ENCODE measurements at places on chromosomes 13 and 19.
A peak's percentile ranks its signal among the peaks of the same experiment; 100 is the strongest.

DNA sequence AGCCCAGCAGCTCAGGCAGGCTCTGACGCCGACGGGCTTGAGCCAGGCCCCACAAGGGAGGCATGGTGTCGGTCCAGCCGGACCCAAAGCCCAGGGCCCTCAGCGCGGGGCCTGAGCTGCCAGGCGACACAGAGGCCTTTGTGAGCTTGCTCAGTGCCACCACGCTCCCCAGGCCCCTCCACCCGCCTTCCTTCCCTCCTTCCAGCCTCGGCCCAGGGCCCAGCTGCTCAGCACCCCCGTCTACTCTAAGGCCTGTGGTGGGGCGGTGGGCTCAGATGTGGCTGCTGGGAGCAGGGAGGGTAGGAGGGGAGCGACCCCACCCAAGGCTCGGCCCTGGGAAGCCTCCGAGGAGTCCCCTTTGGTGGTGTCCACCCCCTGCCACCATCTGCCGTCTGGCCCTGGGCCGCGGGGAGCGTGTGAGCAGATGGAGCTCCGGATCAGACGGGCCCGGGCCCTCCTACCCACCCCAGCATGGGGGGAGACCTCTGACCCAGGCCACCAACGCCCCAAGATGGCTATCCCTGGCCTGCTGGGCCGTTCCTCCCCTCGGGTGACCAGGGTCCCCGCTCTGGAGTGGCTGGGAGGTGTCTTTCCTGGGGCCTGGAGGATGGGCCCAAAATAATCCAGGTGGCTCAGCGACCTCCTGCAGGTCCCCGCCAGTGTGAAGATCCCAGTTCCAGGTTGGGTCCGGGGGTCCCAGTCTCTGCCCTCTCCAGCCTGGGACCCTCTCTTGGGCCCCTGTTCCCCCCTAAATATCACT lies 7.8 kb downstream of the ZBTB7A start:
- DNase-seq = no peak

DNA sequence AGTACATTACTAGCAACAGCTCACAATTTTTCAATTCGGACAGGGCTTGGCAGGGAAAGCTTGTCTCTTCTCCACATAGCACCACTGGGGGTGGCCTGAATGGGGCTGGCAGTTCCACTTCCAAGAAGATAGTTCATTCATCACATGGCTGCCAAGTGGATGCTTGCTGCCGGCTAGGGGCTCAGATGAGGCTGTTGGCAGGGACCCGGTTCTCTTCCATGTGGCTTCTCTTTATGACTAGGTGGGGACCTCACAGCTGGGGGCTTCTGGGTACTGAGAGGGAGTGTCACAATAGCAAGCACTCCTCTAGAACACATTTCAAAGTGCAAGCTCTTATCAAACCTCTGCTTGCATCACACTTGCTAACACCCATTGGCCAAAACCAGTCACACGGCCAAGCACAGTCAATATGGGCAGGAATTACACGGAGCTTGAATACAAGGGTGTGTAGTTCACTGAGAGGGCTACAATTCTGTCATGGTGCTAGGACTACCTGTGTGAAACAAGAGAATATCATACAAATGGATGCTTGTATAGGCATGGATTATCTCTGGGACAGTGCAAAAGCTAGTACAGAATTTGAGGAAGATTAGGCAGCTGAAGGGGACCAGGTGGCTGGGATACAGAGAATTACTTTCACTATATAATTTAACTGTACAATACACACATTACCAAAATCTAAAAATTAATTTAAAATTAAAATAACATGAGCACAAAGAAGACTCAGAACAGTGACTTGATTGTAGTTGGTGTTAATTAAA lies 32.3 kb downstream of the ATP7B start:
- DNase-seq = no peak

GRCh38 chr13:113052206-113052605 lies 53.4 kb upstream of the F7 start:
- DNase-seq = no peak

GRCh38 chr19:8361921-8362793 lies 1.8 kb upstream of the ANGPTL4 start:
- DNase-seq = peak; percentile 99

DNA sequence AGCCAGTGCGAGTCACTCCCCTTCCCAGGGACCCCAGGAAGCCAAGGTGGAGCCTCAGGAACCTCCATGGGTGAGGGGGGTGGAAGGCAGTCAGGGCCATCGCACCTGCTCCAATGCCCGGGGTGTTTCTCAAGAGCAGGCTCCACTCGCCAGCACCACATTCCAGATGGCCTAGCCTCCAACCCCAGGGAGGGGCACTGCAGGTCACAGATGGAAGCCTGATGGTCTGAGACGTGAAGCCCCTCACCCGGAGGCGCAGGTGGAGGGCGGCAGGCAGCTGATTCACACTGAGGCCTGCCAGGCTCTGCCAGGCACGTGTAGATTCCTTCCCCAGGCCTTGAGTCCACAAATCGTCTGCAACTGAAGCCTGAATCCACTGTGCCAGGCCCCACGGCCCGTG lies 23.0 kb upstream of the ISYNA1 start:
- DNase-seq = no peak

- DNase-seq = no peak
Observed at GRCh38 chr13:78875792-78876580, 217.0 kb upstream of the OBI1 start.

- DNase-seq = no peak
Observed at GRCh38 chr13:58953638-58954037, 1210.1 kb downstream of the DIAPH3 start.

- no peak for DNase-seq
Observed at GRCh38 chr13:77230560-77230959, 96.3 kb downstream of the MYCBP2 start.

- DNase-seq = no peak
Observed at GRCh38 chr13:46858776-46859175, 38.1 kb downstream of the HTR2A start.

DNA sequence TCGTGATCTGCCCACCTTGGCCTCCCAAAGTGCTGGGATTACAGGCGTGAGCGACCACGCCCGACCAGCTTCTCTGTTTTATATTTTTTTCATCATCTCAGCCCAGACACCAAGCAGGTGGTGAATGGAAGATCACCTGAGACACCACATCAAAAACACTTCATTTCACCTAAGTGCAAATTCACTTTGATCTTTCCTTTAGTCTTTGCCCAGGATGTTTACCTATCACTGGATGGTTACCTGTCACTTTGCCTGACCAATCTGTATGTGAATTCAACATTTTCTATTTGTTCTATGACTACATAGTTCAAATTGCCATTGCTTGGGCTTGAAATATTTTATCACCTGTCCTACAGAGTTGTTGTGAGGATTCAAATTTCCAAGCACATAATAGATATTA lies 65.7 kb downstream of the PAN3 start:
- no peak for DNase-seq

DNA sequence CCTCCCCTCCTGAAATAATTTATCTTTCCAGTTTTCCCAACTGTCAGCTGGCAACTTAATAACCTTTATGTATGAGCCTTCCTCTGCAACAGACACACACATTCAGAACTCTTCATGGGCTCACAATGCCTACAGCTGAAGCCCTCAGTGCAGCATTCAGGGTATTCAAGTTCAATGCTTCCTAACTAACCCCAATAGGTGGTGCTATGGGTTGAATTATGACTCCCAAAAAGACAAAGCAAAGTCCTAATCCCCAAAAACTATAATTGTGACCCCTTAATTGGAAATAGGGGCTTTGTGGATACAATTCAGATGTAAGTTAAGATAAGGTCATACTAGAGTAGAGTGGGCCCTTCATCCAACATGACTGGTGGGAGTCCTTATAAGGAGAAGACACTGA lies 202.2 kb downstream of the SUCLA2 start:
- peak; percentile 26 for DNase-seq

- DNase-seq = peak; percentile 70
Observed at GRCh38 chr19:49133621-49134454, 14.5 kb downstream of the PPFIA3 start.

- DNase-seq = no peak
Observed at GRCh38 chr19:7268705-7269098, 25.5 kb downstream of the INSR start.

- DNase-seq = no peak
Observed at GRCh38 chr19:30785458-30786137, 413.4 kb downstream of the ZNF536 start.

- DNase-seq = no peak
Observed at GRCh38 chr13:42812316-42812715, 30.9 kb downstream of the FAM216B start.

DNA sequence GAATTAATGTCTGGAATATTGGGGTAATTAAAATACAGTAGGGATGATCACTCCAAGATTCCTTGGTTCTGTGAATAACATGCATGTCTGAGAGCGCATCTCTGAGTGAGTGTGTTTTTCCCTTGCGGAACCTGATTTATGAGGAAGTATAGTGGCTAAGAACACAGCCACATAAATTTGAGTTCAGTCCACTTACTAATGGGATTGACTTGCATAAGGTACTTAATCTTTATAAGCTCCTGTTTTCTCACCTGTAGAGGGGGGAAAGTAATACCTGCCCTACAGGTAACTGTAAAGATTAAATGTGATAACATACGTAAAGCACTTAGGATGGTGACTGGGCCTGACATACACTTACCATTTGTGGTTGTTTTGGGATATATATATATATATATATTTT lies 60.8 kb downstream of the KLF5 start:
- no peak for DNase-seq

DNA sequence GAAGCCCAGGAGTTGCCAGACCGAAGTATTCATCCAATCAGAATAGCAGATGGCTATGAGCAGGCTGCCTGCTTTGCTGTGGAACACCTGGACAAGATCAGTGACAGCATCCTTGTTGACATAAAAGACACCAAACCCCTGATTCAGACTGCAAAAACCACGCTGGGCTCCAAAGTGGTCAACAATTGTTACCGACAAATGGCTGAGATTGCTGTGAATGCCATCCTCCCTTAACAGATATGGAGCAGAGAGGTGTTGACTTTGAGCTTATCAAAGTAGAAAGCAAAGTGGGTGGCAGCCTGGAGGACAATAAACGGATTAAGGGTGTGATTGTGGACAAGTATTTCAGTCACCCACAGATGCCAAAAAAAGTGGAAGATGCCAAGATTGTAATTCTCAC lies 250.3 kb upstream of the OBI1 start:
- no peak for DNase-seq

DNA sequence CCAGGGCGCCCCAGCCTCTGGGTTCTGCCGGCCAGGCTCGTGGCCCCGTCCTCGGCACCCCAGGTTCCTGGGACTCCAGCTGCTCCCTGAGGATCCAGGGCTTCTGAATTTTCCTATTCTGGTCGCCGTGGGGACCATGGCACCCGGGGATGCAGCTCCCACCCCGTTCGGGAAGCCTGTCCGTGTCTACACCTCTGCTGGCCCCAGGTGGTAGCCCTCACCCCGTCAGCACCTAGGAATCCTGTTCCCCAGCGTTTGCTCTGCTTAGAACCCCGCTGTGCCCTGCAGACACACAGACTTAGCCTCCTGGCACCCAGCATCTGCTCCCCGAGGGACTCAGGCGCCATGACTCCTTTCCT lies 960 bp downstream of the PPFIA3 start:
- no peak for DNase-seq

- DNase-seq = peak; percentile 47
Observed at GRCh38 chr19:40165362-40165937, 25.8 kb upstream of the MAP3K10 start.

- no peak for DNase-seq
Observed at GRCh38 chr19:38696729-38697055, 47.6 kb downstream of the CAPN12 start.

- DNase-seq = no peak
Observed at GRCh38 chr13:81012031-81012430, 671.1 kb upstream of the SPRY2 start.

- no peak for DNase-seq
Observed at GRCh38 chr19:40262422-40262821, 22.7 kb downstream of the AKT2 start.

GRCh38 chr19:11576227-11576626 lies 1.2 kb downstream of the ACP5 start:
- DNase-seq = no peak

DNA sequence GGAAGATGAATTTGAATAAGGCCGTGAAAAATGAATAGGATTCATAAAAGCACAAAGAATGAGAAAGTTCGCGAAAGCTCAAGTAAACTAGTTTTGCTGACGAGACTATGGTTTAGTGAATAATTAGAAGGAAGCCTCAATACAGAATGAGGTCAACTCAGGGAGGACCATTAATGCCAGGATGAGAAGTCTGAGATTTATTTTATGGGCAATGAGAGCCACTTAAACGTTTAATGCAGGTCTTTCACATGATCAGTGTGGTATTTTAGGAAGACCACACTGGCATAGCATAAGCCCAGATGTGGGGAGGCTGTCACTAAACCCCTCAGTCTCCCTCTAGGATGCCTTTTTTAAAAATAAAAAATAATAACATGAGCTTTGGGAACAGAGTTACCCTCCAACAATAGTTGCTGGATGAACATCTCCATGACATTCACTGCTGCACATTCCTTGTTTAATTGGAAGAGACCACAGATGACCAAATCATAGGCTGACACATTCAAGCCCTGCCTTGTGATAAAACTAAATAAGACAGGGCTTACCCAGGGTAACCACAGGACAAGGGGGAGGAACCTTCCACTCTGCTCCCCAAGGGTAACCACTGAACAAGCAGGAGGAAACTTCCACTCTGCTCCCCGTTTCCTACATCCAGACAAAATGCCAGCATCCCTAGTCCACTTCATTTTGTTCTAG lies 43.6 kb upstream of the LSM14A start:
- DNase-seq = peak; percentile 43

DNA sequence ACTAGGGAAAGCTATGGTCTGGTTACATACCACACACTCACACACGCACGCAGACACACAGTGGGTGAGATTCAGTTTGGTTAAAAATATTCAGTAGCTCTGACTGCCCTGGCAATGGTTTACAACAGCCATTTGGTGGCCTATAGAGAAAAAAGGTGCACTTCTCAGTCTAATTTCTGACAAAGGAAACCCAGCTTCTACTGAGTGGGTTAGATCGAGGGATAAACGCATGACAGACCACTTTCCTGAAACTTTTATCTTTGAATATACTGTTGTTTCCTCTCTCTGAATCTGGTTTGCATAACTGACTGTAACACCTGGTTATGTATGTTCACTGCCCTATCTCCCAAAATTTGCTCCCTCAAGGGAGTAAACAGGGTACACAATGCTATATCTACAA lies 2.5 kb downstream of the LIG4 start:
- no peak for DNase-seq

DNA sequence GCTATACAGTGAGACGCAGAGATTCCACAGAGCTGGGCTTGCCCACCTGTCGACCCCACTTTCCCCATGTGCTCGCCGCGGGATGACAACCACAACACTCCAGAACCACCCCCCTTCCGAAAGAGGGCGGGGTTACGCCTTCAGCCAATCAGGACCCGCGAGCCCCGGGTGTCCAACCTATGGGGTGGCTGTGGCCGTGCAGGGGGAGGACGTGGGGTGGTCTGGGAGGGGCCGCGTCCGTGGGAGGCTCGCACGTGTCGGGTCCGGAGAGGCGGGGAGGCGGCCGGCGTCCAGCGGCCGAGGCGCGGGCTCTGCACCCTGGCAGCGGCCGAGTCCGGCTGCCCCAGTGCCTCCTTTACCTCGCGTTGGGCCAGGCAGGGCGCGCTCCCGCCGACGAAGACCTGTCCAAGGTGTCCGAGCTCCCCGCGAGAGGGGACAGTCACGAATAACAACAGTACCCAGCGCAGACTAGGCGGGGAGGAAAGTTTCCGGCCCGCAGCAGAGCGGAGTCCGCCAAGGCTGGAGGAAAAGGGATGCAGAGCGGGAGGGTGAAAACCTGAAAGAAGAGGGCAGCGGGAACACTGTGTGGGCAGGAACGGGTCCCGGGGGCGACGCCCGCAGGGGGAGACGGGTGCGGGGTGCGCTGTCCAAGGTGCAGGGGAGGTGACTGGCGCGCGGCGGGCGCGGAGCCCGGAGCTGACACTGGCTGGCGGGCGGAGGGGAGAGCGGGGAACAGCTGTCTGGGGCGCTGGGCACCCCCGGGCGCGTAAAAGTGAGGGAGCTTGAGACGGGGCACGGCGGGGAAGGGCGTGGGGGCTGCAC lies 911 bp downstream of the ENOX1 start:
- DNase-seq = peak; percentile 77
